Activated CD4-positive, alpha-beta memory T cell treated with anti-CD3 and anti-CD28 coated beads for 36 hours (primary cell): ENCODE measurements at places on chromosomes 11 and 22. TPM values are rescaled to one million over a fixed set of nuclear protein-coding genes. Genes with fewer than 3 reads are reported as not detected.

- DNase-seq: no peak
Measured at GRCh38 chr11:78564490-78565467, 9.9 kb downstream of the NARS2 start.

DNA sequence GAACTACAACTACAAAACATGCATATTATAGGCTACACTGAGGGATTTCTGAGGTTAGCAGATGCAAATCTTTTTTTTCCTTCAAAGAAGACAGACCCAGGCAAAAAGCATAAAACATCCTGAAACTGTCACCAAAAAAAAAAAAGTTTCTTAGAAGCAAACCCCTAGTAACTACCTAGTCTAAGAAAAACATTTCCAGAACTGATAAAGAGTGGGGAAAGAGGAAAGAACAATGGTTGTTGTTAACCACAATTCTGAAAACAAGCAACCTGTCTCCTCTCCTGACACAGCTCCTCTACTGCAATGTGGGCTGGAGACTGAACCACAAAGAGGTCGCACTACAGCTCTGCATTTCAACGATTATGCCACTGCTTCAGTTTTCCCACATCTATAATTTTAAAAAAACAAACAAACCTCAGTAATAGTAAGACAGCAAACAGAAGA is 15.0 kb downstream of the DENND5A start:
- DNase-seq: peak; percentile 55

The OR51B4 gene
- not detected for total RNA-seq

GRCh38 chr11:113174882-113175281 is 139.5 kb upstream of the TTC12 start:
- DNase-seq: no peak

- peak; percentile 83 for DNase-seq
Measured at GRCh38 chr11:75492181-75492820, 33.4 kb downstream of the GDPD5 start.

DNA sequence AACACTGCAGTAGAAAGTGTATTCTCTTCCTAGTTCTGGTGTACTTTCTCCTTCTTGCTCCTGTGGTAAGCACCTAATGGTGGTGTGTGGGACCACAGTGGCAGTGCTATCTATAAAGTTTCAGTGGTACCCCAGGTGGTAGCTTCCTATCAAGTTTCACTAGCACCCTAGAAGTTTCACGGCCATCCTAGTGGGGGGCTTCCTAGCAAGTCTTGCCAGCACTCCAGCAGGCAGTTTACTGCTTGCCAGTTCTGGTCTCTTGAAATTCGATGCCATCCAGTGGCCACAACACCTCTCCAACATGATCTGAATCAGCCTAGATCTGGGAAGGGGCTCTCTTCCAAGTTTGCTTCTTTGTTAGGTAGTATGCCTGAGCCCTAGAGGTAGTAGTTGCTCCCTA is 229.6 kb downstream of the SWAP70 start:
- no peak for DNase-seq

- no peak for DNase-seq
Measured at GRCh38 chr11:58024601-58025091, 965 bp downstream of the OR9Q1 start.

GRCh38 chr11:78773077-78773476 is 198.4 kb upstream of the NARS2 start:
- DNase-seq: no peak

The CACNA1I gene
- total RNA-seq: 0.36 TPM

DNA sequence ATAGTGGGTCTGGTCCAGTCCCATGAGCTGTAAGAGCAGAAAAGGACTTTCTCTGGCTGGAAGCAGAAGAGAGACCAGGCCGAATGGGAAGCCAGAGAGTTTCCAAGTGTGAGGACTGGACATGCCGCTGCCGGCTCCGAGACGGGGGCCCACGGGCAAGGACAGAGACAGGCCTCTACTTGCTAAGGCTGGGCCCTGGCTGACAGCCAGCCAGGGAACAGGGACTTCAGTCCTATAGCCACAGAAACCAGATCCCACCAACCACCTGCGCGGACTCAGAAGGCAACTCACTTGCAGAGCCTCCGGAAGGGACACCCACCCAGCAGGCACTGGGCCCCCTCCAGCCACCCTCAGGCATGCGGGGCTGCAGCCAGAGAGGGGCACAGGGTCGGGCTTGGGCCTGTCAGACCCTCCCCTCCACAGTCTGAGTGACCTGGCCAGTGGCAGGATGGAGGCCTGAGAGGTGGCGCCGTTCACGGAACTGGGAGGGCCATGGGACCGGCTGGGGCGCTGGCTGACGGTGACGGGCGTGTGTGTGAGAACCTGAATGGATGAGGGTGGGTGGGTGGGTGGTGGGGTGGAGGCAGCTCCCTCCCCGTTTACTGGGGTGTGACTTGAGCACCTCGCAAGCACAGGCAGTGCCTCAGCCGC is 47.8 kb upstream of the A4GALT start:
- DNase-seq: no peak

DNA sequence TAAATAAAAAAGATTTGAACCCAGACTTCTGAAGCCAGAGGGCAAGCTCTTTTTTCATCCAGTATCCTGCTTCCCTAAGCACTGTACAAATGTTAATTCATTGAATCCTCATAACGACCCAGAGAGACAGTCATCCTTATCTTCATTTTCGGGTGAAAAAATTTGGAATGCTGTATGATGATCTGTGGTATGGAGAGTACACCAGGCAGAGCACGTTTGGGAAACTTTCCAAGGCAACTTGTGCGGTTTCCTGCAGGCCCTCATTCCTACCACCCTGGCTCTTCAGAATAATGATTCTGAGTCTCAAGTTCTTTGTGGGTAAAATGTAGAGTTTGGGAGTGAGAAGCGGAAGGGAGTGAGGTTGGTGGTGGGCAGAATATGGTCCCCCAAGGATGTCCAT is 177.9 kb upstream of the CADM1 start:
- DNase-seq: no peak

DNA sequence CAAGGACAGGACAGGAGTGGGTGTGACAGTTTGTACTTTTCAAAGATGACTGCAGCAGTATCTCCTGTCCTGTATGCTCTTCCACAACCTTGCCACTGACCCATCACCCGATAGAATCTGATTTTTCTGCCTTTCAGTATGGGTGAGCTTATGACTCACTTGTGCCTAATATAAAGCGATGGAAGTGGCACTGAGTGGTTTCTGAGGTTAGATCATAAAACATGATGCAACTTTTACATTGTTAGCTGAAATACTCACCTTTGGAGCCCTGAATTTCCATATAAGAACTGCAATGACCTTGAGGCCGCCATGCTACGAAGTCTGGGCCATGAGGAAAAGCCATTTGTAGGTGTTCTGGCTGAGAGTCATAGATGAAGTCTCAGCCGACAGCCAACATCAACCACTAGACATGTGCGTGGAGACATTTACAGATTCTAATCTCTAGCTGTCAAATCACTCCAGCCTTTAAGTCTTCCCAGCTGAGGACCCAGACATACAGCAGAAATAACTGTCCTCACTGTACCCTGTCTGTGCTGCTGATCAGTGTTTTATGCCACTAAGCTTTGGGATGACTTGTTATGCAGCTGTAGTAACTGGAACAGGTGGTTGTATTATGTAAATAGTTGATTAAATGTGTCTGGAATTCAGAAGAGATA is 105.9 kb upstream of the ARHGAP20 start:
- DNase-seq: peak; percentile 31

DNA sequence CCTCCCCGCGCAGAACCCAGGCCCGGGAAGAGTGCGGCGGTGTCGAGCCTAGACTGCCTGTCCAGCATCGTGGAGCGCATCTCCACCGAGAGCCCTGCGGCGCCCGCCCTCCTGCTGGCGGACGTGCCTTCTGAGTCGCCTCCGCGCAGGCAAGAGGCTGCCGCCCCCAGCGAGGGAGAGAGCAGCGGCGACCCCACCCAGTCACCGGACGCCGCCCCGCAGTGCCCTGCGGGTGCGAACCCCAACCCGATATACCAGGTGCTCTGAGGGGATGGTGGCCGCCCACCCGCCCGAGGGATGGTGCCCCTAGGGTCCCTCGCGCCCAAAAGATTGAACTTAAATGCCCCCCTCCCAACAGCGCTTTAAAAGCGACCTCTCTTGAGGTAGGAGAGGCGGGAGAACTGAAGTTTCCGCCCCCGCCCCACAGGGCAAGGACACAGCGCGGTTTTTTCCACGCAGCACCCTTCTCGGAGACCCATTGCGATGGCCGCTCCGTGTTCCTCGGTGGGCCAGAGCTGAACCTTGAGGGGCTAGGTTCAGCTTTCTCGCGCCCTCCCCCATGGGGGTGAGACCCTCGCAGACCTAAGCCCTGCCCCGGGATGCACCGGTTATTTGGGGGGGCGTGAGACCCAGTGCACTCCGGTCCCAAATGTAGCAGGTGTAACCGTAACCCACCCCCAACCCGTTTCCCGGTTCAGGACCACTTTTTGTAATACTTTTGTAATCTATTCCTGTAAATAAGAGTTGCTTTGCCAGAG is 2.0 kb downstream of the MYOD1 start:
- DNase-seq: no peak

The SLC35E4 gene
- total RNA-seq: 5.2 TPM

The KCNJ11 gene
- 0.10 TPM for total RNA-seq

DNA sequence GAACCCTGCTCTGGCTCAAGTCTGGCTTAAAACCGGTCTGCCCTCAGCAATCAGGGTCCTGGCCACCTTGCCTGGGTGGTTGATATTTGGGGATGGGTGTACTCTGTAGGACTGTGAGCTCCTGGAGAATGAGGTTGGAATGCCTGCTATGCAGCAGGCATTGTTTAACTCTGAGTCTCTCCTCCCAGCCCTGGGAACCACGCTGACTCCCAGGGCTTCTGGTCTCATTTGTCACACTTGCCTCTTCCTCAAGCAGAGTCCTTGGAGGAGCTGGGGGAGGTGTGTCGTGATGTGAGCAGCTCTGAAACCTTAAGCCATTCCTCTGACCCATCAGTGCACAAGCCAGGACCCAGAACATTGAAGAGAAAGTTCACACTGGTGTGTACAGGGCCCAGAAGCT is 340.1 kb downstream of the MN1 start:
- DNase-seq: no peak

The APOL5 gene
- not detected for total RNA-seq

The TBCEL gene
- total RNA-seq: 6.0 TPM

GRCh38 chr22:45887202-45888131 is 89.5 kb downstream of the WNT7B start:
- no peak for DNase-seq

The TIGD3 gene
- 1.00 TPM for total RNA-seq

GRCh38 chr11:94519478-94520084 is 7.3 kb downstream of the C11orf97 start:
- DNase-seq: no peak

DNA sequence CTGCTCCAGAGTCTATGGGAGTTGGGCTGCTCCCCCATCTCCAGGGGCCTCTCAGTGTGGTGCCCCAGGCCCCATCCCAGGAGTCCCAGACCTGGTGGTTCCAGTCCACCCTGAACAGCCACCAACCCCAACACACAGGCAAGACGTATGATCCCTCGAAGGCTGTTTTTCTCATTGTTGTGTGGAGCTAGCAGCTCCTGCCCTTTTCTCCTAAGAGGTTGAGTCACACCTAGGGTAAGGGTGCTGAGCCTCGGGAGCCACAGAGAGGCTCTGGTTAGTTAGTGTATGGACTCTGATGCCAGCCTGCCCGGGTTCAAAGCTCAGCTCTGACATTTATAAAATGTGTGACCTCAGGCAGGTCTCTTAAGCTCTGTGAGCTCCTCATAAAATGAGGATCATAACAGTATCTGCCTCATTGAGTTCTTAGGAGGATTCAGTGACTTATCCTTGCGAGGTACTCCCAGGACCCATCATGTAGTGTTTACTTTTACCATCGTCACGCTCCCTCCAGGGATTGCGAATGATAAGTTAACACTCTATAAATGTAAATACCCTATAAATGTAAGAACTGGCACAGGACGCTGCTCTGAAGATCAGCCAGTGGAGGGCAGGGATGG is 47.2 kb downstream of the FBLN1 start:
- no peak for DNase-seq

DNA sequence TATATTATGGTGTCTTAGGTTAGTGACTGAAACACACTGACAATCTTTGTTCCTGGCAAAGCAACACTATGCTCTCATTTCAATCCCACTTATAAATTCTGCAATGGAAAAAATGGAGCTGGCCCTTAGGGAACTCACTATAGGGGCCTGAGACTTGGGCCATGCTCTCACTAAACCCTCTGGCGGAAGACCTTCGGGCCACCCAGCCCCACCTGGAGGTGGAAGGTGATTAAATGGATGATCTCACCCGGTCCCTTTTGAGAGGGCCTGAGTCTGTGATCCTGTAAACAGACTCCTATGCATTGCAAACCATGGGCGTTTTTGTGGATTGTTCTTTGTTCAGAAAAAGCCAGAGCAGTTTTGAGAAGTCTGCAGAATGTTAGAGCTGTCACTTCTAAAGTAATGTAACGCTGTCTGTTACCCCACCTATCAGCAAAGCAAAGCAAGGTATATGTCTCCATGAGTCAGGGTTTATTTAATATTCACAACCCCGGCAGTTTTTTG is 17.0 kb upstream of the CDON start:
- no peak for DNase-seq

The ACR gene
- not detected for total RNA-seq

DNA sequence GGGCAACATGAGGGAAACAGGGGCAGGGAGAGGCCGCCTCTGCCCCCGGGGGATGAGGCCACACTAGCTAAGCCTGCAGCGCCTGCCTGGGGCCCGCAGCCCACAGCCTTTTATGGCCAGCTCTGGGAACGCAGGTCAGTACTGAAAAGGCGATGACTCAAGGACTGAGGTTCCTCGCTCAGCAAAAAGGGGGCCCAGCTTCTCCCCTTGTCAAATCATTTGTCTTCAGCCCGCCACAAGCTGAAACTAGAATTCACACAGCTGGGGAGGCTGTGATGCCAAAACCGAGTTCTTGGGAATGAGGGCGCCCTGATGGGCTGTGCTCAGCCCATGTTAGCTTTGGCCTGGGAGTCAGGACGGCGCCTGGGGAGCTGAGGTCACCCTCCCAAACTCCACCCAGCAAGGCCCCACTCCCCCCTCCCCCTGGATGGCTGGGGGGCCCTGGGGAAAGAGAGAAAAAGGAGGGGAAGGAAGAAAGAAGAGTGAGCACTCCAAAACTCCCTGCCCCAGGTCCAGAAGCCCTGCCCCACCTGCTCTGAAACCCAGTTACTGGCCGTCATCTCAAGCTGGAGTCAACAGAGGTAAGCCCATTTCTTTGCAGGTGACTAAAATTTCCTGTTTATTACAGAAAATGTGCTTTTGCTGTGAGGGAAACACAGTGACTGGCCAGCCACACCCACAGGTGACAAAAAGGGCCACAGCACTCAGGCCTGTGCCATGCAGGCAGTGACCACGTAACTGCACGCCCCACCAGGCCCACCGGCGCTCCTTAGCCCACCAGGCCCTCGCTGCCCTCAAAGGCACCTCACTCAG is 13.7 kb downstream of the EHD1 start:
- peak; percentile 90 for DNase-seq
